RWPE1 (cell line): ENCODE measurements at places on chromosomes 12 and 14.
A peak's percentile ranks its signal among the peaks of the same experiment; 100 is the strongest.

- DNase-seq: no peak
Measured at GRCh38 chr12:31887109-31887811, 72.0 kb upstream of the RESF1 start.

GRCh38 chr12:89621521-89621920 lies 87.1 kb downstream of the ATP2B1 start:
- DNase-seq: no peak

DNA sequence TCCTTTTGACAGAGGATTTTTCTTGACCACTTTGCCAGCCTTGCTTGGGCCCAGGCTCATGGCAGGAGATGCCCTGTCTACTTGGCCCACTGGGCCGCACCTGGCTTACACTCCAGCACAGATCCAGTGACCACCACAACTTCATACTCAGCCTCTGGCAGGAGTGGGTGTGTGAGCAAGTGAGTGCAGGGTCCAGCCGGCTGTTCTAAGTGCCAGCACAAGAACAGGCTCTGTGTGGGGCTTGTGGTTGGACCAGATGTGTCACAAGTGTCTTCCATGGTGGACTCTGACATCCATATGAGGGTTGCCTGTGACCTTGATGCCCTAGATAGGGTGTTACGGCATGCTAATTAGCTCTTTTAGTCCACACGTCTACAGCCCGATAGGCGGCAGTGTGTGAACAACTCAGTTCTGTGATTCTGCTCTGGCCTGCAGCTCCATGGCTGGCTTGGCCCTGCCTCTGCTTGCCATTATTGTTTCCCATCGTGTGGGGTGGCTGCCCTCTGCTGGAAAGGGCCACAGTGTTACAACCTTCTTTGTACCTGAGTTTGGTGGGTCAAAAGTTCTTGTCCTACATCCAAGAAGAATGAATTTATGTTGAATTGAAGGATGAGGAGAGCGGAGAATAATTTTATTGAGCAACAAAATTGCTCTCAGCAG lies 1089.1 kb downstream of the SLC6A15 start:
- DNase-seq: no peak

DNA sequence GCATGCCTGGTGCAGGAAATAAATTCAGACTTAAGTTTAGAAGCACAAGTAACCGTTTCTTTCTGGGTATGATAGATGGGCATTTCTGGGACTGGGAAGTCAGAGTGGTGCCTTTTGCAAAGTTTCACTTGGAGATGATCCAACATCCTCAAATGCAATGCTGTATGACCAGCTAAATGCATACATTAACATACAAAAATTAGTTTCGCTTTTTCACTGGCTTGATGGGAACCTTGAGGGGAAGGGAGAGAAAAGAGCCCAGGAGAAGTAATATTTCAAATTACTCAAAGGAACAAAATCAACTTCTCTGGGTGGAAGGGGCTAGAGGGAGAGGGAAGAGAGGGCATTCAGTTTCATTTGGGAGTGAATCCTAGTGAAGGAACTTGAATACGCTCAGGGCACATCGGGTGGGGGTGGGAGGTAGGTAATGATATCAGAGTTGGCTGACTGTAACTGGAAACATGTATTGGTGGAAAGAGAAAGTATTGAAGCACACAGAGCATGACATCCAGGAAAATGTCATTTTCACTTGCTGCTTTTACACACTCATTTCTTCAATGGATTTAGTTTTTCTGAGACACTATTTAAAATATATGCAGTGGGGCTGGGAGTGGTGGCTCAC lies 175.5 kb downstream of the PTPRO start:
- no peak for DNase-seq

DNA sequence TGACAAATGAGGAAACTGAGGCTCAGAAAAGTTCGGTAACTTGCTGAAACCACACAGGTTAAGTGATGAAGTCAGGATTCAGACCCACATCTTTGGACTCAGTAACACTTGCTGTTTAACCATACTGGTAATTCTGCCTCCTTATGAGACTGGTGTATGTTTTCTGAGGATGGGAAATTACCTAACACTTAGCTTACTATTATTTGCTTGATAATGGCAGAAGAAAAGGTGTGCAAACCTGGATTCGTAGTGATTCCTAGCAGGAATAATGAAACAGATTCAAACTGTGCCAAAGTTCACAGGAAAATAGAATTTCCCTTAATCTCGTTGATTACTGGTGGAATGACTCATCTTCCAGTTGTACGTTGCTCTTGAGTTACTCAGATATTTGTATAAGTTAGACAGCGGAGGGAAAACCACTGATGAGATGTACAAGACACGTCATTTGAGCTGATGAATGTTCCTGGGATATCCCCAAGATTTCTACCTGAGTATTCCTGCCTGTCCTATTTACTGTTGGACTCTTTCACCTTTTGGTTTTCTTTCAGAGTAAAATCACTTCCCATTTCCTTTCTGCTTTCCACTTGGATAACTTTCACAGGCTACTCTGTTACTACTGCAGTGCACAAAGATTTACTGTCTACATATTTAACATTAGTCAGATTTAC lies 37.5 kb downstream of the PRORP start:
- DNase-seq: peak; percentile 93
